A549 treated with ZK216348 at 1 μM for 4 hours (cell line): ENCODE measurements at places on chromosomes 12 and 14. TPM values are rescaled to one million over a fixed set of nuclear protein-coding genes. Genes with fewer than 3 reads are reported as not detected.

FITM1 gene
- not detected in 5 replicates for total RNA-seq

DEGS2 gene
- 0.91 to 2.0 TPM (median 1.6 TPM) in 5 replicates for total RNA-seq

TSHR gene
- total RNA-seq = not detected in 5 replicates

IAPP gene
- total RNA-seq = not detected in 5 replicates

TAC3 gene
- total RNA-seq = 0.39 TPM in 1 of 5 replicates, not detected in the others

CPNE6 gene
- not detected in 5 replicates for total RNA-seq

PRH2 gene
- not detected in 5 replicates for total RNA-seq

GLS2 gene
- total RNA-seq = 0.12 to 1.5 TPM (median 0.27 TPM) in 3 of 5 replicates, not detected in the others

EIF2B2 gene
- 77.2 to 88.8 TPM (median 85.6 TPM) in 5 replicates for total RNA-seq

UNC79 gene
- total RNA-seq = 0.01 to 0.04 TPM in 2 of 5 replicates, not detected in the others

SERPINA1 gene
- total RNA-seq = 0.72 to 1.2 TPM (median 0.83 TPM) in 5 replicates

CLMN gene
- 4.2 to 6.5 TPM (median 4.3 TPM) in 5 replicates for total RNA-seq

DDX23 gene
- total RNA-seq = 87.9 to 92.3 TPM (median 89.1 TPM) in 5 replicates

PTCSC3 gene
- total RNA-seq = not detected in 5 replicates

ADAM21 gene
- total RNA-seq = not detected in 5 replicates

ELK3 gene
- 41.0 to 75.7 TPM (median 68.2 TPM) in 5 replicates for total RNA-seq

LRTM2 gene
- total RNA-seq = not detected in 5 replicates

TSPAN19 gene
- 0.17 TPM in 1 of 5 replicates, not detected in the others for total RNA-seq

NPAS3 gene
- total RNA-seq = not detected in 5 replicates

TPH2 gene
- total RNA-seq = 0.20 TPM in 1 of 5 replicates, not detected in the others

RFLNA gene
- 0.25 to 0.28 TPM in 2 of 5 replicates, not detected in the others for total RNA-seq

ESRRB gene
- total RNA-seq = 0.09 to 0.36 TPM (median 0.26 TPM) in 5 replicates

MFAP5 gene
- 0.14 TPM in 1 of 5 replicates, not detected in the others for total RNA-seq

GUCY2C gene
- total RNA-seq = 0.12 TPM in 1 of 5 replicates, not detected in the others

CLEC1B gene
- not detected in 5 replicates for total RNA-seq

VRK1 gene
- total RNA-seq = 21.8 to 61.6 TPM (median 25.3 TPM) in 5 replicates

C12orf50 gene
- total RNA-seq = not detected in 5 replicates

HCAR1 gene
- total RNA-seq = 0.04 TPM in 2 of 5 replicates, not detected in the others

SLC24A4 gene
- total RNA-seq = 0.10 to 0.22 TPM (median 0.21 TPM) in 5 replicates

SLC17A8 gene
- total RNA-seq = 0.06 TPM in 1 of 5 replicates, not detected in the others

TAS2R20 gene
- total RNA-seq = 0.13 to 0.30 TPM (median 0.18 TPM) in 4 of 5 replicates, not detected in the other
